ENCODE measurements at places on chromosomes 5 and 9. TPM values are rescaled to one million over a fixed set of nuclear protein-coding genes. Genes with fewer than 3 reads are reported as not detected.

GRCh38 chr5:154095904-154096303 lies 57.1 kb downstream of the MFAP3 start:
- no peak overlapping the region for H3K4me3 ChIP-seq
- H3K27ac ChIP-seq = no peak overlapping the region
- DNase-seq = no peak

- no peaks in the 10 kb centered on the region for H3K27me3 ChIP-seq
- peak; percentile 61 for DNase-seq
- peak overlapping the region; percentile 99 for H3K27ac ChIP-seq
Observed at GRCh38 chr9:91360551-91361290, 997 bp downstream of the AUH start.

GRCh38 chr9:109653470-109653869 lies 126.5 kb upstream of the PALM2AKAP2 start:
- H3K4me3 ChIP-seq = no peak overlapping the region
- H3K27ac ChIP-seq = no peak overlapping the region
- peaks cover 7% of the 10 kb centered on the region for H3K27me3 ChIP-seq
- DNase-seq = no peak
- H3K36me3 ChIP-seq = no peaks in the 10 kb centered on the region

The IZUMO3 gene
- not detected for total RNA-seq

The RANBP6 gene
- total RNA-seq = 21.3 TPM

The ANGPTL2 gene
- total RNA-seq = not detected

The GCNT1 gene
- 7.0 TPM for total RNA-seq

- H3K27ac ChIP-seq = no peak overlapping the region
- peak; percentile 95 for DNase-seq
- H3K4me1 ChIP-seq = peaks cover 16% of the 10 kb centered on the region
- H3K36me3 ChIP-seq = no peaks in the 10 kb centered on the region
- H3K27me3 ChIP-seq = peaks cover 36% of the 10 kb centered on the region
Observed at GRCh38 chr5:107571621-107572536, 98.9 kb downstream of the EFNA5 start.

DNA sequence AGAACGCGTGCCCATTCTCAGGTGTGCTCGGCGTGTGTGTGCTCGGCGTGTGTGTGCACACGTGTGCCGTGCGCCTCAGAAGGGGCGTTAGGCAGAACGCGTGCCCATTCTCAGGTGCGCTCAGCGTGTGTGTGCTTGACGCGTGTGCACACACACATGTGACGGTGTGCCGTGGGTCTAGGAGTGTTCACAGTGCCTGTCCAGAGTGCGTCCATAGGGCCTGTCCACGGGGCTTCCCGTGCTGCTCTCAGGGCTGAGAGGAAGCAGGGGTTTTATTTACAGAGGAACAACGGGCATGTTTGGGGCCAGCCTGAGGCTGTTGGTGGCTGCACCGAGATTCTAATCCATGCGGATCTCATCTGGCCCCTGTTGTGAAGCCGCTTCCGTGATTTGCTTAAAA lies 14.2 kb upstream of the AHRR start:
- H3K27ac ChIP-seq = no peak overlapping the region
- no peak overlapping the region for H3K4me3 ChIP-seq
- DNase-seq = no peak
- H3K27me3 ChIP-seq = no peaks in the 10 kb centered on the region

Measured in activated CD4-positive, alpha-beta T cell treated with anti-CD3 and anti-CD28 coated beads, Interleukin-2, amount 10 ng/mL, durations not matched to agents 24 days and 14 days (primary cell).